ENCODE measurements at places on chromosomes 5 and 9.

DNA sequence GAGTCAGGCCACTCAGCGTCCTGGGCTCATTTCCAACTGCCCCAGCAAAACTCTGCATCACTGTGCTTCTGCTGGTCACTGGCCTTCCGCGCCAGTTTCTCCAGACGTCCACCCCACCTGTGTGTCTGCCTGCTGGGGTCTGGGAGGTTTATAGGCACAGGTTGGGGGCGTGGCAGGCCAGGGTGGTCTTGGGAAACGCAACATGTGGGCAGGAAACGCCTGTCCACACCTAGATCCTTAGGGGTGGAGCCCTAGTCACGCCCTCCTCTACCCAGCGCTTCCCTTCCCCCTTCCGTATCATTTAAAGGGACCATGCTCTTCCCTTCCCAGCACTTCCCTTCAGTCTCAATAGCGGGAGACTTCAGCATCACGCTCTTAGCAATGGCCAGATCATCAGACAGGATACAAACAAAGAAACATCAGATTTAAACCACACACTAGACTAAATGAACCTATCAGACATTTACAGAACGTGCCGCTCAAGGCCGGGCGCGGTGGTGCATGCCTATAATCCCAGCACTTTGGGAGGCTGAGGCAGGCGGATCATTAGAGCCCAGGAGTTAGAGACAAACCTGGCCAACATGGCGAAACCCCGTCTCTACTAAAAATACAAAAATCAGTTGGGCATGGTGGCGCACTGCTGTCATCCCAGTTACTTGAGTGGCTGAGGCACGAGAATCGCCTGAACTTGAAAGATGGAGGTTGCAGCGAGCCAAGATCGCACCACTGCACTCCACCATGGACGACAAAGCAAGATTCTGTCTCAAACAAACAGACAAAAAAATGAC is 11.8 kb upstream of the BTNL9 start:
- DNase-seq = no peak

DNA sequence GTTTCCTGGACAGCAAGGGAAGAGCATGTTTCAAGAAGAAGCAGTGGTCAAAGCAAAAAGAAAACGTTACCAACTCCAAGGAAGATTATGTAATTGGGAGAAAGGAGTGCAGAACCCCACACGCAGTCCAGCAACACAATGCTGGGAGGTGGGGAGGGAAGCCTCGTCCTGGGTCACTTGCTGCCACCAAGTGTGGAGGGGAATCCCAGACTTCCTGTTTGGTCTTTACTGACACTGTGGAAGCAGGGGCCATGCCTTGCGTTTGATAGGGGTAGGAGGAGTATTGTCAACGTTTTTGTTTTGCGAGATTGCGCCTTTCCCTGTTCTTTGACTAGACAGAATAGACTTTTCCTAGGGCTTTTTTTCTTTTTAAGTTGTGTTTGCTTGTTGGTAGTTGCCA is 421.0 kb downstream of the KDM4C start:
- DNase-seq = no peak

GRCh38 chr5:58248221-58248620 is 211.7 kb downstream of the PLK2 start:
- DNase-seq = no peak

DNA sequence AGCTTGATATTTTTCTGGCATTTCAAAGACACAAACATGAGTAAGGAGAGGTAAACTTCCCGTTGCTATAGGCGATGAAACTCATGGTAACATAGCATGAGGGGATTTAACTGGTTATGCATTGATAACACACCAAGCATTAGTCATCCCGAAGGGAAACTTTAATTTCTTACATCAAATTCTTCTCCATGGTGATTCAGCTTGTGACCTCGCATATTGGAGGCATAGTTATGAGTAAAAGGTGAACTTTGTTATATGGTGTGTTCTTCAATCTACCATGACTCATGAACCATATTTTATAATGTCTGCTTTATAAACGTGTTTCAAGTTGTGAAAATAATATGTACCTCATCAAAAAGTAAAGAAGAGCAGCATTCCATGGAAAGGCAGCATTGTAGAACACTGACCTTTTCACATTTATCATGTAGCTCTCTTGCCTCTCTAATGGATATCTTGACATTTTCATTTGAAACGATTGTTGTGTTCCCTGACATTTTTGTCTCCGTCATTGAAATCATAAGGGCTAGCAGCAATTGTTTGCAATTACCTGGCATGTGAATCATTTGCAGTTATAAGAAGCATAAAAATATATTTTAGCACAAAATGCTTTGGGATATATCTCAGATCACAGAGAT is 491.8 kb downstream of the ANXA1 start:
- no peak for DNase-seq

- DNase-seq = peak; percentile 42
These were observed 50.3 kb downstream of the SLC22A5 start for GRCh38 chr5:132419502-132420468.

- no peak for DNase-seq
These were observed 891.4 kb upstream of the C9orf72 start for GRCh38 chr9:28464481-28465216.

Data from activated CD8-positive, alpha-beta memory T cell treated with anti-CD3 and anti-CD28 coated beads for 48 hours (primary cell).